CD8-positive, alpha-beta T cell (primary cell): ENCODE measurements at places on chromosomes 6 and 20.
A peak's percentile ranks its signal among the peaks of the same experiment; 100 is the strongest.

DNA sequence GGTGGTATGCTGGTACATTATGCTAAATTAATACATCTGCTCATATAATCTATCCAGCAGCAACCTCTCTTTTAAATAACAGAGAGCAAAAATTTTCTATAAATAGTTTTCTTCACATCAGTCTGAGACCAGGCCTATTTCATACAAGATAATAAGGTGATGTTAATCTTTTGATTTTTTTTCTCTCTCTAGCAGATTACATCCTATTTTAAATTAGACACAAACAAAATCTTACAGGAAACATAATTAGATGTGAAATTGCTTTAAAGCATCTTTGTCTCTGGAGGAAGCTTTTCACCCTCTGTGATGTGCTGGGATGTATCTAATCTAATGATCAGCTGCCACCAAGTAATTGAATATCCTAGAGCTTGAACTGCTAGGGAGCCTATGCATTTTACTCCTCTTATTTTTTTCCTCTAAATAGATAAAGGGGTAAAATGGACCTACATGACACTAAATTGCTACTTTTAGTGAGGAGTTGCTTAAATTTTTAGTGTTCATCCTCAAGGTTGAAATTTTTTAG is 165.5 kb downstream of the MANEA start:
- DNase-seq = no peak

- no peak for DNase-seq
These were observed 70.1 kb upstream of the TENT5A start for GRCh38 chr6:81822568-81822967.

DNA sequence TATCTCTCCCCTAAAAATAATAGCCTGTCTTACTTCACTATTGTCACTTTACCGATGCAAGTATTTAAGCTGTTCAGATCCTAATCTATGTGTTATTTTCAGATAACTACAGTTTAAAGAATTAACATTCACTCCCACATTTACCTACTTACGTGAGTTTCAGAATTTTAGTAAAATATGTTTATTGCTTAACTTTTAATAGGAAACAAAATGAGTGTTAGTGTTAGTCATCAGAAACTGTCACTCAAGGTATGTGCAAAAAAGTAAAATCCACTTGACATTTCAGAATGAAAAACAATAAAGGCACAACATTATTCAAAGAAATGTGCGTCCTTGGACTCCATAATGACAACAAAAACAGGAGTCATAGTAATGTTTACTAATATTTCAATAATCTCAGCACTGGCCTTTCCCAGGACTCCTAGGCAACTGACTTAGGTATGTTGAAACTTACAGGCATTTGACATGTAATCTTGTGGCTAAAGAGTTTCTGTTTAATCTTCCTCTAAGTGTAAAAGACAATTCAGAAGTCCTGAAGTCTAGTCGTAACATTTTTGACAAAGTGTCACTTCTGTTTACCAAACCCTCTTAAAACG is 4.5 kb downstream of the ATXN1 start:
- no peak for DNase-seq

DNA sequence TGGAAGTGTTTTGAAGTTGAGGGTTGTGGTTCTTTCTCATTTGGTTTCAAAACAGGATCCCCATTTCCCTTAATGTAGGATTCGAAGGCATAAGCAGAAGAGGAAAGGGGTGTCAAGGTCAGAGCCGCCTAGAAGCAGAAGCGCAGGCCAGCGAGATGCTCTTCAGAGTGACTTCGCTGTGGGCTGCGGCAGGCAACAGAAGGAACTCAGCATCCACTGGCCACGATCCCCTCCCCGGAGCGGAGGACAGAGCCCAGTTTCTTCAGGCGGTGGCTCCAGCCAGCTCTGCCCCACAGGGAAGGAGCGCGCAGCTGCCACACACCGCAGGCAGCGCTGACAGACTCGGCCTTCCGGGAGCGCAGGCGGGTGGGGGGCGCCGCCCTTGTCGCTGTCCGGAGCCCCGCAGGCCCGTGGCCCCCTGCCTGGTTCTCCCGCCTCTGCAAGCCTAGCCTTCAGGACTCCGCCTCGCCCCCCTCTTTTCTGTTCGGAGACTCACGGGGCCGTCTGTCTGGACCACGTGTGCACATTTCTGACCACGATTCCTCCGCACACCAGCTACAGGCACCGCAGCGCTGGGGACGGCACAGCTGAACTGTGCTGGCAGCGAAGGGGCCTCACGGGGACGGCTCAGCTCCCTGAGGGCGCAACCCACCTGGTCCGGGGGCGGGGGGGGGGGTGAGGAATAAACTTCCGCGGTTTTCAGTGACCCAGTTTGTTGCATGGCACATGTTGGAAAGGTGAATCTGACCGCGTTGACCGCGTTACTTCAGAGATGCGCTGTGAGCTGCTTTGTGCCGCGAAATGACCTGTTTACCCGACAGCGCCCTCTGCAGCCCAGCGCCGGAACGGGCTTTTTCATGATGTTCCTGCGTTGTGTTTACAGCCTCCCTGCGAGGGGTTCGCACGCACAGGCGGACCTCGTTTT is 26.1 kb downstream of the TTLL2 start:
- peak; percentile 77 for DNase-seq

DNA sequence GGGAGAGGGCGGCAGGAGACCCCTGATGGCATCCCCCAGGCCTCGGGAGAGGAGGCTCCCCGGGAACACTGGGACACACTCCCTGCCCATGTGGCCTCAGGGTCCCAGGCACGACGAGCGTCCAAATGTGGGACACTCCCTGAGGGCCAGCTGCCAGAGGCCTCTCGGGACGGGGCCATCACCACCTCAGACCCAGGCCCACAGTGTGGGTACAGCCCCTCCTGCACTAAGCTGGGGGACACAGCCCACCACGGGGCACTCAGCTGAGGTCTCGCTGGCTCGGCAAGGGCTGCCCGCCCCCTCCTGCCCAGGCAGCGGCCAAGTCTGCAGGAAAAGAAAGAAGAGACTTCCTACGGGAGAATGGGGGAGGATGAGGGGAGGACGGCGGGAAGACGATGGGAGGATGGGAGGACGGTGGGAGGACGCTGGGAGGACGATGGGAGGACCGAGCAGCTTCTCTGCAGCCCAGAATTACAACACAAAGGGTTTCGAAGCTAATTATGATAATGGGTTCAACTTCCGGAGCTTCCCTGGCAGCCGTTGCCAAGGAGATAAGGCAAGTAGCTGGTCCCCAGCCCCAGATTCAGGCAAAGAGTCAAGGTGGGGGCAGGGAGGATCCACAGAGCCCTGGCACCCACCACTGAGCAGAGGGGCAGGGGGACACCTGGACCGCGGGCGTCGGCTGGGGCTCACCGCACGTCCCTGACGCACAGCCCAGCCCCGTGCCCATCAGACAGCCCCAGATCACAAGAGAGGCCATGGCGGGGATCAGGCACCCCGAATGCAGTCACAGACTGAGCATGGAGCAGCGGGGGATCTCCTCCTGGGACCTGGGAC is 17.5 kb downstream of the KCNQ2 start:
- no peak for DNase-seq

GRCh38 chr6:83518816-83519480 is 6.6 kb downstream of the PRSS35 start:
- no peak for DNase-seq

DNA sequence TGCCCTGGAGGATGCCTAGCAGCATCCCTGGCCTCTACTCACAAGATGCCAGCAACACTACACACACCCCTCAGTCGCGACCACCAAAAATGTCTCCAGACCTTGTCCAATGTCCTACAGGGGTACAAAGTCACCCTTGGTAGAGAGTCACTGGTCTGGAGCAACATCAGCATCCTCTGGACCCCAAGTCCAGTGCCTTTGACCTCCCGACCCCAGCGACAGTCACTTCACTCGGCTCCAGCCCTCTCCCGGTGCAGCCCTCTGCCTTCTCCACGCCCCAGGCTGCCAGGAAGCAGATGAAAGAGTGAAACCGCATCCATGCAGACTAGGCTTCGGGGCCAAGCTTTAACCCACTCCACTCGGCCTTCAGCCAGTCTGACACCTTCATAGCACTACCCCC is 92.0 kb upstream of the SRSF6 start:
- DNase-seq = no peak

- no peak for DNase-seq
These were observed 210.8 kb upstream of the EXOC2 start for GRCh38 chr6:903761-904160.

DNA sequence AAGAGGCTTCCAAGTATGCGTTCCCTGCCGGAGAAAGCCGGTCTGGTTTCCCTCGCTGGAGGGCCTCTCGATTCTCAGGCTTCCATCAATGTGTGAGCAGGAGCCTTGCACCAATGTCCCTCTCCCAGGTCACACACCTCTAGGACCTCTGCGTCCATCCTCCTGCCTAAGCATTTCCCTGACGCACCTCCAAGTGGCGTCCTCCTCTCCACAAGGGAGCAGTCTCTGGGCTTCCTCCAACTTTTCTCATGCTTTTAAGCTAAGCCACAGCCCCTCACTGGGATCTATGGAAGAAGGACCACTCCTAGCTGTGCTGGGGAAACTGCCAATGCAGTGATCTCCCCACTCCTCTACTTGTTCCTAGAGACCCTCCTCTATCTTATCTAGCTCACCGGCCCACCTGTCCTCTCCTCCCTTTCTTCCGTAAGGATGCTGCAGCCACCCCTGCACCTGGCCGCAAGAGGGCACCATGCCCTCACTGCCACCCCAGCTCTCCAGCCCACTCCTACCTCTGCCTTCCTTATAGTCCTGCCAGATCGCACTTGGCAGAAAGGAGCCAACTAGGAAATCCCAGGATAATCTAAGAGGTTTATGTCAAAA is 258.7 kb downstream of the LRFN2 start:
- DNase-seq = peak; percentile 57

- DNase-seq = no peak
These were observed 569 bp downstream of the TCEA2 start for GRCh38 chr20:64063389-64064144.

GRCh38 chr6:25122001-25122400 is 157.2 kb upstream of the CARMIL1 start:
- DNase-seq = no peak

- no peak for DNase-seq
These were observed 270.5 kb downstream of the BMP2 start for GRCh38 chr20:7038029-7038428.

- no peak for DNase-seq
These were observed 15.6 kb downstream of the SRPK1 start for GRCh38 chr6:35905141-35905785.

DNA sequence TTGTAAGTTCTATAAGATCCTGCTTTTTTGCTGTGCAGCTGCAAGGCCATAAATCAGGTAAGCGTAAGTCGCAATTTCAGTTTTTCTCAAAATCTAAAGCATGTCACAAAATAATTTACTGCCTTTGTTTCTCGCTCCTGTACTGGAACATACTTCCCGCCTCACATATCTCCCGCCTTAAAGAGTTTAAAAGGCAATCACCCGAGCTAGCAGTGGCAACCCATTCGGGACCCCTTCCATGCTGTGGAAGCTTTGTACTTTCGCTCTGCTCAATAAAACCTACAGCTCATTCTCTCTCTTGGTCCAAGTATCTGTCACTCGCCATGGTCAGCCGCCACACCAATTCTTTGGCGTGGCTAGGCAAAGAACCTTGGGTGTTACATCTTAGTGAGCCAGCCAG is 34.0 kb downstream of the CEP85L start:
- DNase-seq = no peak

- no peak for DNase-seq
These were observed 30.4 kb downstream of the TGM2 start for GRCh38 chr20:38134427-38135270.

DNA sequence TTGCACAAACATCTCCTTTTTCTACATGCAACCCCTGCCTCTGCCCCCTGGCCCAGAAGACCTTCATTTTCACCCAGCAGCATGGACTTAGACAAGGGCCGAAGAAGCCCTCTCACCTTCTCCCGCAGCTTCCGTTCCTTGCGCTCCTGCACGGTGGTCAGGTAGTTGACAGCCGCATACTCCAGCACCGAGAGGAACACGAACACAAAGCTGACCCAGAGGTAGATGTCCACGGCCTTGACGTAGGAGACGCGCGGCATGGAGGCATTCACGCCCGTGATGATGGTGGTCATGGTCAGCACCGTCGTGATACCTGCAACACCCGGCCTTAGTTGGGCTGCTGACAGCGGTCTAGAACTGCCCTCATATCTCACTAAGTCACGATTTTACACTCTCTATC is 47.1 kb upstream of the GABRR1 start:
- DNase-seq = no peak

GRCh38 chr20:24730750-24731149 is 218.3 kb upstream of the CST7 start:
- no peak for DNase-seq

GRCh38 chr20:33415948-33416347 is 14.6 kb upstream of the CDK5RAP1 start:
- DNase-seq = no peak

GRCh38 chr6:129695373-129696027 is 14.5 kb downstream of the ARHGAP18 start:
- DNase-seq = no peak

GRCh38 chr6:27066381-27066780 is 181.1 kb upstream of the PRSS16 start:
- no peak for DNase-seq

DNA sequence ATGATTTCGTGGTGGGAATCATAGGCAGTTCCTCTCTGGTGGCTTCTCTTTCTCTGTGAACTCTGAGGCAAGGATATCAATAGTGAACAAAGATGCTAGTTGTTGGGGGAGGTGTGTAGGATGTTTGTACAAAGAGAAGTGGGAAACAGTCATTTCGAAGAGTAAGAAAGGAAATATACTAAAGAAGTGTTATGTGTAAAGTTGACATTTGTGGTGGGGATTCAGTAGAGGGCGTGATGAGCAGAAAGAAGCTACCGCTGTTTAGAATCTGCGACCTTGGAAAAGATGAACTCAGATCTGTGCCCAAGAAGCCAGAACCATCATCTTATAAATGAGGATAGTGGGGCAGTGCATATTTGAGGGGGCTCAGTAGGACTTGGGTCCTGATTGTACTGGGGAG is 11.4 kb downstream of the SLC35F1 start:
- no peak for DNase-seq

DNA sequence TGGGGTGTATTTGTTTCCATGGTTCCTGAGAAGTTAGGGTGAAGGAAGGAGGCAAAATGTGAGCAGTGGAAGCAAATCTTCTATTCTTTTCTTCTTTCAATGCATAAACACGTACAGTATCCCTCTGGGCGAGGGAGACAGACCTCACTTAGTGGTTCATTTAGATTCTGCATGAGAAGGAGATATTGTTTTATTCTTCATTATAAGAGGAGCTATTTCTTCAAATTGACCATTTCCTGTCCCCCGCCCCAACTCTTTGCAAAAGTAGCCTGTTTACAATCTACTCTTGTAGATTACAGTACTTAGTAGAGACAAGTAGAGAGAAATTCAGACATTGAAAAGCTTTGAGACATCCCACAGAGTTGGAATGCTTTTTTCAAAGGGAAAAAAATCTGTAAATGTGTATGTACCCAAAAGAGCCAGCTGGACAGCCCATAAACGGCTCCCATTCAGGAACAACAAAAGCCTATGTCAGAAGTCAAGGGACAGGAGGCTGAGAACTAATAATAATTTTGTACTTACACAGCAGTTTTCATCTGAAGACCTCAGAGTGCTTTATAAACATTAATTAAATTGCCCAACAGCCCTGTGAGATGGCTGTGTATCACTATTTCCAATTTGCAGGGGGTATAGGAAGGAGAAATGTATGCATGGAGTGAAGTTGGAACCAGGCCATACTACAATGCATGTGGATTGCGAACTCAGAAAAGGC is 23.9 kb downstream of the CD83 start:
- no peak for DNase-seq

- DNase-seq = peak; percentile 61
These were observed 23.9 kb upstream of the ASXL1 start for GRCh38 chr20:32333988-32334885.
